ENCODE measurements at places on chromosomes 12 and 14.

- DNase-seq: no peak
These were observed 21.1 kb downstream of the GYS2 start for GRCh38 chr12:21583587-21583986.

DNA sequence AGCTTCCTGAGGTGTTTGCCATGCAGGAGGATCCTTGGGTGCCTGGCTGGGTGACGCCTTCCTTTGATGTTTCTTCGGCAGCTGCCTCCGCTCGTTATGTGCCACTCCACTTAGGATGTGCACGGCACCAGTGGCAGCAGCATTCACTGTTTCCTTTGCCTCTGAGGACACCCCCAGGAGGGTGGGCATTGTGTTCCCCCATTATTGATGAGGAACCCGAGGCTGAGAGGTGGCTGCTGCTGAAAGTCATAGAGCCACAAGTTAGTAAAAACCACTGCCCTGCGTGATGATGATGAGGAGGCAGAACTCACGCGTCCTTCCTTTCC, 41.2 kb downstream of the EP400 start:
- no peak for DNase-seq

DNA sequence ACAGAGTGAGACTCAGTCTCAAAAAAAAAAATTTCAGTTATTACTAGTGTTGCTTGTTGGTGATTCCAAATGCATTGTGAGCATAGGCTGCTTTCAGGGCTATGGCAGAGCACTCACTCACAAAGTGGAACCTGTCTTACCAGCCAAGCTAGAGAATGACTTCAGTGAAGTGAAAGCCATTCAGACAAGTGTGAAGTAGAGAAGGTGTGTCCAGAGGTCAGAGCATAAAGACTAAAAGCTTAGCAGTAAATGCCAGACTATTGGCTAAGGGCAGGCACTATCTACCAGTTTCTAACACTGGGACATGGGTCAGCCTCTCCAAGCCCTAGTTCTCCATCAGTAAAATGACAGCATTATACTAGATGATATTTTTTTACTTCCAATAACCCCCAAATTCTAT, 12.7 kb downstream of the PPP1R36 start:
- DNase-seq: no peak

GRCh38 chr14:87309557-87309956, 683.4 kb downstream of the GALC start:
- DNase-seq: no peak

- no peak for DNase-seq
These were observed 51.6 kb downstream of the GPHB5 start for GRCh38 chr14:63267171-63267570.

DNA sequence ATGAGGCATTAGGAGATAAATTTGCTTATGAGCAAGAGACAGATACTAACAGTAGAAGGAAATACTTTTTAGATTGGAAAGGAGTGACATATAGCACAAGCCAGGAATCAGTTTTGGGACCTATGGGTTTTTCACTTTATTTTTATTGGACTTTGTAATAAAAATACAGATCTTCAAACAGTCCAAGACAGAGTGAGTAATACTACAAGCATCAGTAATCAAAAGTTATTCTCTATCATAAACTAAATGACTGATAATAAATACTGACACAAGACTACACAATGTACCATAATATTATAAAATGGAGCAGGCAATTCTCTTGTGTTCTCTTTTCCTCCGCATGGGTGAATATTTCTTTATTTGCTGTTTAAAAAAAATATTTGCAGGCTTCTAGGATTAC, 85.8 kb downstream of the DERA start:
- DNase-seq: no peak

GRCh38 chr12:40146800-40147797, 41.2 kb upstream of the SLC2A13 start:
- no peak for DNase-seq

- no peak for DNase-seq
These were observed 19.6 kb downstream of the KLRB1 start for GRCh38 chr12:9587987-9588600.

GRCh38 chr12:41311883-41312282, 123.8 kb downstream of the PDZRN4 start:
- no peak for DNase-seq

- DNase-seq: no peak
These were observed 5.0 kb downstream of the CREBL2 start for GRCh38 chr12:12616512-12617310.

- DNase-seq: no peak
These were observed 30.9 kb upstream of the EMP1 start for GRCh38 chr12:13165617-13166041.

GRCh38 chr14:33911046-33911445, 39.8 kb downstream of the EGLN3 start:
- DNase-seq: no peak

DNA sequence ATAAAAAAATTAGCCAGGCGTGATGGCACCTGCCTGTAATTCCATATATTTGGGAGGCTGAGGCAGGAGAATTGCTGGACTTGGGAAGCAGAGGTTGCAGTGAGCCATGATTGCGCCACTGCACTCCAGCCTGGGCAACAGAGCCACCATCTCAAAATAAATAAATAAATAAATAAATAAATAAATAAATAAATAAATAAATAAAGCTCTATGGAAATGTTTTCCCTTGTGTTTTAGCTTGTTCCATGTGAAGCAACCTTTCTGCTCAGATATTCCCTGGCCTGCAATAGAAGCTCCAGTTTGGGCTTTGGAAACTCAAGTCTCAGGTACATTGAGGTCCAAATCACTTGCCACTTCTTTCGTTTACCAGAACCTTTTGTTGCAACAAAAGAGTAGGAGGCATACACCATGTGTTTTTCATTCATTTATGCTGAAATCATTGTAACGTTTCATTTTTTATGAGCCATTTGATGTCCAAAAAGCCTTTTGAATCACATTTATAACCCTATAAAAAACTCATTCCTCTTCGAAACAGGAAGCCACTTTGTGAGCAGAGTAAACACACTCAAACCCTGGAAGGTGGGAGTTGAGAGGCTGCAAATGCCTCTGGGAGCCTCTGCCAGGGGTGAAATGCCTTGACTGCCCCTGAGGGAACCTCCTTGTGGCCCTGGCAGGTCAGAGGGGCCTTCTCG, 376.6 kb upstream of the TBX3 start:
- no peak for DNase-seq

- DNase-seq: no peak
These were observed 152.3 kb downstream of the RAD51B start for GRCh38 chr14:67971627-67972625.
